ENCODE measurements at places on chromosomes 11 and 22. TPM values are rescaled to one million over a fixed set of nuclear protein-coding genes. Genes with fewer than 3 reads are reported as not detected.

DNA sequence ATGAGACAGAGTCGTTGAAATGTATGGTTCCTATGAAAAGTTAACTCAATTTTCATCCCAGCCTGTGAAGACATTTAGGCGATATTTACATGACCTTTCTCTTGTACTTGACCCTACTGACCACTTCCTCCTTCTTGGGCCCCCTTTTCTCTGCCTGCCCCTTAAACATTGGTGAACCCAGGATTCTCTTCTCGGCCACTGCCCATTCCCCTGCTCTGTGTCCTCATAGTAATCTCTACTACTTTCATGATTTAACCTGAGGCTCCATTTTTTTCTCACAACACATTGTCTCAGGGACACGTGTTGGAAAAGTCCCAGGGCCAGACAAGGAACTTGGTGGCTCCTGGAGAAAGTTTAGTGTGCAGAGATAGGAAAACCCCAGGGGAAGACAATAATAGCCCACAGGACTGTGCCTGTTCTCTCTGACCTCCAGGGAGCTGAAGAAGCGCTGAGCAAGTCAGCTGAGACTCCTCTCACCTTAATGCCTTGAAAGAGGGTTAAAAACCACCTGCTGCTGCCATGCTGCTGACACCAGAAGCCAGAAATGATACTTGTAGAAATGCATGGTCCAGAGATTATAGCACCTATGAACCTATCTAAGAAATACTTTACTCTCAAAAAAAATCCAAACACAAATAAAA lies 42.5 kb upstream of the SPATA19 start:
- H3K36me3 ChIP-seq = no peaks in the 10 kb centered on the region
- no peak overlapping the region for H3K27ac ChIP-seq
- no peaks in the 10 kb centered on the region for H3K4me1 ChIP-seq
- no peaks in the 10 kb centered on the region for H3K27me3 ChIP-seq

DNA sequence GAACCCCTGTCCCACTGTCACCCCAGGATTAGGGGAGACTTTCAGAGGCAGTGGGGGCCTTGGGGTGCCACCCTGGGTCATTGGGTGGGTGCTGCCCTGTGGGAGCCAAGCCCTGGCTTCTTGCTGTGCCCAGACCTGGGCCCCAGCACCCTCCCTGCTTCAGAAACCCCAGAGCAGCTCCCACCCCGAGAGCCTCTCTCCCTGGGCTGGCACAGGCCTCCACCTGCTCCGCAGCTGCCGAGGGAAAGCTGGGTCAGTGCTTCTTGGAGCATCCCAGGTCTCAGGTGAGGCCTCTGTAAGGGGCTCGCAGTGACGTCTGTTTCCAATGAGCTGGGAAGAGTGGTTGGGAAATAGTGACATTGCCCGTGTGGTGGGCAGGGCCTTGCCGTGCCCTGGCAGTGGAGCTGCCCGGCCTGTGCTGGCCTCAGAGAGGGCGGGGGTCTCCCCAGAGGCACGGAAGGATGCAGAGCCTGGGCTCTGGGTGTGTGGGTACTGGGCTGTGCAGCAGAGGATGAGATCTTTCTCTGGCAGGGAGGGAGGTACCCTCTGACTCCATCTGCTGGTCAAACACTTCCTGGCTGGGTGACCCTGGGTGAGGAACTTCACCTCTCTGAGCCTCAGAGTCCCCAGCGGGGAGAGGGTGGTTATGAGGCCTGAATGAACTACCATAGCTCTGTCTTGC lies 23.0 kb downstream of the C22orf23 start:
- no peak overlapping the region for H3K4me3 ChIP-seq
- H3K36me3 ChIP-seq = peaks cover 14% of the 10 kb centered on the region
- DNase-seq = no peak
- peaks cover 20% of the 10 kb centered on the region for H3K4me1 ChIP-seq
- H3K27me3 ChIP-seq = no peaks in the 10 kb centered on the region

DNA sequence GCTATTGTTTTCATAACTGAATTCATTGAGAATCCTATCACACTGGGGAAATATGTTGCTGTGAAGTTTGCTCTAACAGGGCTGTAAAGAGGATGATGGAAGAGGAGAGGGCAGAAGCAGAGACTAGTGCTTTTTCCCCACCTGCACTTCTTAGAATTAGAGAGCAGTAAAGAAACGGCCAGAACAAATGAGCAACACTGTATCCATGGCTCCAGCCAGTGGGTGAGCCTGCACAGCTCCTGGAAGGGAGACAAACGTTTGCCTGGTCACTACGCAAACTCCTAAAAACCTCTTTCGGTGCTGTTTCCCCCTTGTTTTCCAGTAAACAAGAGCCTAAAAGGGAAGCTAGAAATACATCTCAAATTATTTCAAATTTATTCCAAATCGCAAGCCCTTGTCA lies 22.2 kb upstream of the OR10D3 start:
- no peaks in the 10 kb centered on the region for H3K27me3 ChIP-seq
- no peak for DNase-seq
- H3K36me3 ChIP-seq = no peaks in the 10 kb centered on the region
- no peak overlapping the region for H3K4me3 ChIP-seq
- no peaks in the 10 kb centered on the region for H3K4me1 ChIP-seq

Gene MS4A14
- not detected for total RNA-seq

DNA sequence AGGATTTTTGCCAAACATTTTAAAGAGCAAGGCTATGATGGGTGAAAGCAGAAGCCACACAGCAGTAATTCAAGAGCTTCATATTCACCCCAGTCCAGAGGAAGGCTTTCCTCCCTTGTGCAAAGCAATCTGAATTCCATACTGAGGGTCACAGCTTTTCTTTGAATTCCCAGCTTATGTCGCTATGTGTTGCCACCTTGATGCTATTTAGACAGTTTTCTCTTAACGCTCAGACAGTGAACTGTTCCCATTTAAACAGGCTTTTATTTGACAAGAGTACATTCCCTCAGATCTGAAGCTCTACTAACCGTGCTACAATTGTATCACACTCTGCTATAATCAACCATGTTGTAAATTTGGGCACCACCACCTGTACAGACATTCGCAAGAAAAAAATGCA lies 279.7 kb downstream of the CADM1 start:
- H3K4me1 ChIP-seq = peaks cover 26% of the 10 kb centered on the region
- no peaks in the 10 kb centered on the region for H3K27me3 ChIP-seq
- no peak overlapping the region for H3K4me3 ChIP-seq
- no peak overlapping the region for H3K27ac ChIP-seq
- no peak for DNase-seq
